GM23338 (cell line): ENCODE measurements at places on chromosomes 4 and X.

GRCh38 chrX:69192603-69193002 lies 27.4 kb upstream of the PJA1 start:
- DNase-seq: no peak

GRCh38 chr4:171846232-171846631 lies 33.0 kb downstream of the GALNTL6 start:
- DNase-seq: peak; percentile 87

GRCh38 chr4:171676555-171677215 lies 136.5 kb upstream of the GALNTL6 start:
- no peak for DNase-seq

DNA sequence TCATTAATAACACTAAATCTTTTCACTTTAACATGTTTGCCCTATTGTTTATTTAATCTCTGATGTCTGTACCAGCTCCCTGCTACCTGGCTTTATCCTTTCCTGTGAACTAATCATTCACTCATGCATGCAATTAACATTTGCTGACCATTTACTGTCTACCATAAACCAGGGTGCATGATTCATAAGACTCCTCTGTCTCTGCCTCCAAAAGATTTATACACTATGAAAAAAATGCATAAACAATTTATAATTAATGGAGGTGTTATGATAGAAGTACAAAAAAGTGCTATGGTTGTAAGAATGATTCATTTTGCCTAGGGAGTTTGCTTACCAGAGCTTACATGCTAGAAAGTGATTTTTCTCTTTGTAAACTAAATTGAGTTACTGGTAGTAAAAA lies 24.5 kb upstream of the CPEB2 start:
- no peak for DNase-seq

DNA sequence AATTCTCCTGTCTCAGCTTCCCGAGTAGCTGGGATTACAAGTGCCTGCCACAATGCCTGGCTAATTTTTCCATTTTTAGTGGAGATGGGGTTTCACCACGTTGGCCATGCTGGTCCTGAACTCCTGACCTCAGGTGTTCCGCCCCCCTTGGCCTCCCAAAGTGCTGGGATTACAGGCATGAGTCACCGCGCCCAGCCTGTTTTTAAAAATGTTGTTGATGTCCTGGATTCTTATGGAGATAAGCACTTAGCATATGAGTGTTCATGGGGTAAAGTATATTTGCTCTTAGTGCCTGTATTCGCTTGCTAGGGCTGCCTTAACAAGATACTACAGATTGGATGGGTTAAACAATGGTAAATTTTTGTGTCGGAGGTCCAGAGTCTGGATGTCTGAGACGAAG lies 91.7 kb downstream of the CEP44 start:
- DNase-seq: peak; percentile 4

GRCh38 chr4:150591406-150591805 lies 9.5 kb downstream of the MAB21L2 start:
- DNase-seq: peak; percentile 78

GRCh38 chrX:126170720-126171119 lies 4.6 kb upstream of the DCAF12L2 start:
- DNase-seq: no peak

GRCh38 chr4:105990933-105991332 lies 95.7 kb downstream of the NPNT start:
- no peak for DNase-seq

DNA sequence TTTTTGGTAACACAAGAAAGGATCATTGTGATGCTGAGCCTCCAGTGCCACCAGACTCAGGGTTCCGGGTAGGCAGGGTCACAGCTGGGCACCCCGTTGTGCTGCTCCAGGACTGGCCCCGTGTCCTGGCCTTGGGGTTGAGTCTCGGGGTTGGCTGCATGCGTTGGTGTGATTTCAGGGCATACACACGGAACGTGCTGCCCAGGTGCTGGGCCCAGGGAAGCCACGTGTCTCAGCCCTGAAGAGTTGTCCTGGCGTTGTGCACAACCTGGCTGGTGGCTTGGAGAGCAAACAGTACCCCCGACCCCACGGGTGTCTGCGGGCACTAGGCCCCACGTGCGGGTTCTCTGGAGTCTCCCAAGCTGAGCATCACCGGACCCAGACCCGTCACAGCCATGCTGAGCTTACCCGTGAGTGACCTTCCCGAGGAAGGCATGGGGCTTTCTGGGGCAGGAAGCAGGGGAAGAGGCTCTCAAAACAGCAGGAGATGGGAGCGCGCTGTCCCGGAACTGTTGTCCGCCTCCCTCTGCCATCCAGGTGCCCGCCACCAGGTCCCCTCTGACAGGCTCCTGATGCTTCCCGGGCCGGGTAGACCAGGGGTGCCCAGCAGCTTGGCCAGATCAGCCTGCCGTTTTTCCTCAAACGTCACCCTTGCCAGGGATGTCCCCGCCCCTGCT lies 66.1 kb upstream of the ENPP6 start:
- no peak for DNase-seq

- DNase-seq: no peak
Measured at GRCh38 chr4:182884040-182884439, 33.1 kb downstream of the DCTD start.
